ENCODE measurements at places on chromosomes 3 and 15.

- no peak for DNase-seq
Measured at GRCh38 chr3:62605413-62606068, 232.2 kb upstream of the FEZF2 start.

DNA sequence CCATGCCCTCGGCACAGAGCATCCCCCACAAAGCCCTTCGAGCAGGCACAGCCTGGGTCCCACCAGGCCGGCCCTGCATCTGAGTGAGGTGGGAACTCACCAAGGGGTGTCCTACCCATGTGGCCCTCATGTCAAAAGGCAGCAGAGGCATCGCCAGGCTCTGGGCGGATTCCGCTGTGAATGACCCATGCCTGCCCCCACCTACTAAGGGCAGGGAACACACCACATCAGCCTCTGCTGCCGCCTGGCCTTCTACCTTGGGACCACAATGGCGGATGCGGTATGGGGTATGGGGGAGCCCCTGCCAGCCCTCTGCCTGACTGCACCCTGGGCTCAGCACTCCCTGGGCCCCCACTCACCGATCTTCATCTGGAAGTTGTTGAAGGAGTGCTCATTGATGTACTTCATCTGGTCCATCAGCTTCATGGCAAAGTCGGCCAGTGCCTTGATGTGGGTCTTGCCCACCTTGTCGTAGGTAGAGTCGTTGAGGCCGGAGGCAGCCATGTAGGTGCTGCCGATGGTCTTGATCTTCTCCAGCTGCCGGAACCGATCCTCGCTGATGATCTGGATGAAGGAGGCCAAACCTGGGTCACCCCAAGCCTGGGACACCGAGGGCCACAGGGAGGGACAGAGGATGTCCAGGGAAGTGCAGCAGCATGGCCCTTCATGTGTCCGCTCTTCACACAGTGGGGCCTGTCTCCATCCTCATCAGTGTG lies 87.8 kb downstream of the SEC22A start:
- DNase-seq, result no peak

DNA sequence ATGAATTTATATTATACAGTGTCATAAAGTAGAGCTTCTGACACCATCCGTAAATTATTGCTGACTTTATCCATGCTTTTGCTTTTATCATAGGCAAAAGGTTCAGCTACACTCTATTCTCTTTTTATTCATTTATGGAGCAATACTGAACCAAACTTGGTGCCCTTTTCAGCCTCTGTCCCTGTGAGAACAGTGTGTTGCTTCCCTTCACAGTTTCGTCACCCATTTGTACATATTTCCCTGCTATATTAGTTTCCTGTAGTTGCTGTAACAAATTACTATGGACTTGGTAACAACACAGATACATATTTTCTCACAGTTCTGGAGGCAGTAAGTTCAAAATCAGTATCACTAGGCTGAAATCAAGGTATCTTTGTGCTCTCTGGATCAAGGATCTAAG lies 2.8 kb upstream of the RPL24 start:
- no peak for DNase-seq

DNA sequence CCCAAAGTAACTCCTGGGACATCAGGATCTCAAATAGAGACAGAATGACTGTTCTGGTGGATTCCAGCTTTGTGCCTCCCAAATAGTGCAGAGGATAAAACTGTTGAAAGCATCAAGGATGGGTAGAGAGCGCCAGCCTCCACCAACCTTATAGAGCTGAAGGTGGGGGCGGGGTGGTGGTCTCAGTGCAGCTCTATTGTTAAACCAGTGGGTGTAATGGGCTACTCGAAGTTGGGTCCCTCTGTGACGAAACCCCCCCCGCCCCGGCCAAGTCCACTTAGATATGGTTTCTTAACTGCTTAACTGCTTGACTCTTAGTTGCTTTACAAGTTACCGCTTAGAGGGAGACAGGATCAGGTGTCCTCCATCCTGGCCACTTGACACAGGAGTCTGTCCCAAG lies 22.7 kb downstream of the DHX30 start:
- peak; percentile 16 for DNase-seq

DNA sequence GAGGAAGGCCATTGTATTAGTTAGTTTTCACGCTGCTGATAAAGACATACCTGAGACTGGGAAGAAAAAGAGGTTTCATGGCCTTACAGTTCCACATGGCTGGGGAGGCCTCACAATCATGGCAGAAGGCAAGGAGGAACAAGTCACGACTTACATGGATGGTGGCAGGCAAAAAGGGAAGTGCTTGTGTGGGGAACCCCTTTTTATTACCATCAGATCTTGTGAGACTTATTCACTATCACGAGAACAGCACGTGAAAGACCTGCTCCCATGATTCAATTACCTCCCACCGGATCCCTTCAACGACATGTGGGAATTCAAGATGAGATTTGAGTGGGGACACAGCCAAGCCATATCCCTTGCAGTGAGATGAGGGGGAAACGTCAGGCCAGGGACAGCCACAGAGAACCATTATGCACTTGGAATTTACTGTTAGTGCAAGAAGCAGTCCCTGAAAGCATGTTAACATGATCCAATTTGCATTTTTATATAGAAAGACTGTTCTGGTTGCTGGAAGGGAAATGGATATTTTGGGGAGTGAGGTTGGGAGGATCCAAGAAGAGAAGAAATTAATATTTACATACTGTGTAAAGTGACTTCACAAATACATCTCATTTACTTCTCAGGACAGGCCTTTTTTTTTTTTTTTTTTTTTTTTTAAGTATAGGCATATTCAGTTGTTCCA lies 87.1 kb downstream of the ARNT2 start:
- DNase-seq, result no peak

GRCh38 chr15:38516626-38517025 lies 48.0 kb downstream of the RASGRP1 start:
- DNase-seq, result no peak

- no peak for DNase-seq
Measured at GRCh38 chr3:107045791-107046190, 331.4 kb upstream of the CCDC54 start.

- no peak for DNase-seq
Measured at GRCh38 chr15:42163947-42164550, 7.6 kb upstream of the PLA2G4F start.

- DNase-seq, result no peak
Measured at GRCh38 chr15:81181220-81181619, 15.5 kb upstream of the IL16 start.

GRCh38 chr3:142802891-142803290 lies 79.1 kb downstream of the TRPC1 start:
- no peak for DNase-seq

DNA sequence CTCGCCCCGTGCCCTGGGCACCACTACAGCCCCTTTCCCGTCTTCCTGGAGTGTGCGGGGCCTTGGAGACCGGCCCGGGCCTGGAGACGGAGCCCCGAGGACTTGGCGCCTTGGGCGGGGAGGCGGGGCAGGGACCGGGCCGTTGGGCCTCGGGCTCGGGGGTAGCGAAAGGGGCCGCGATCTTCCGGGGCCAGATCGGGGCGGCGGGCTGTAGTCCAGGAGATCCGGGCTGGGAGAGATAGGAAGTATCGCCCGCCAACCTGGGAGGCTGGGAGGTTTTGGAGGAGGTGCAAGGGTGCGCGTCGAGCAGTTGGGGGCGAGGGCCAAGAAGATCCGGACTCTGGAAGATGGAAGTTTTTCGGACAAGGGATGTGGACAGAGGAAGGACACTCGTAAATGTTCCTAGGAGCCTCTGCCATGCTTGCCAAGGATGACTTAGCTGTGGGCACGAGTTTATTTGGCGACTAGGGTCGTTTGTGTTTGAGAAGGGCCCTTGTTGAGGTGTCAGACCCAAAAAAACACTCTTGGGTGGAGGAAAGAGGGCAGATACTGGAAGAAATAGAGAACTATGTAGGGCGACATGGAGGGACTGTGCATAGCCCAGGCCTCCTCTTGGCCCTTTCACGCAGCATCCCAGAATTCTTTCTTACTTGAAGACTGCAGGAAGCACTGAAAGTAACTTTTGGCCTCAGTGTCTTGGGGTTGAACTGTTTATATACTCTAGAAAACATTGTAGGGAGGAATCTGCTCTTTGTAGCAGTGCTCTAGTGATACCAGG lies 712 bp downstream of the RTF1 start:
- peak; percentile 47 for DNase-seq

GRCh38 chr3:191648787-191649186 lies 187.8 kb downstream of the PYDC2 start:
- no peak for DNase-seq

DNA sequence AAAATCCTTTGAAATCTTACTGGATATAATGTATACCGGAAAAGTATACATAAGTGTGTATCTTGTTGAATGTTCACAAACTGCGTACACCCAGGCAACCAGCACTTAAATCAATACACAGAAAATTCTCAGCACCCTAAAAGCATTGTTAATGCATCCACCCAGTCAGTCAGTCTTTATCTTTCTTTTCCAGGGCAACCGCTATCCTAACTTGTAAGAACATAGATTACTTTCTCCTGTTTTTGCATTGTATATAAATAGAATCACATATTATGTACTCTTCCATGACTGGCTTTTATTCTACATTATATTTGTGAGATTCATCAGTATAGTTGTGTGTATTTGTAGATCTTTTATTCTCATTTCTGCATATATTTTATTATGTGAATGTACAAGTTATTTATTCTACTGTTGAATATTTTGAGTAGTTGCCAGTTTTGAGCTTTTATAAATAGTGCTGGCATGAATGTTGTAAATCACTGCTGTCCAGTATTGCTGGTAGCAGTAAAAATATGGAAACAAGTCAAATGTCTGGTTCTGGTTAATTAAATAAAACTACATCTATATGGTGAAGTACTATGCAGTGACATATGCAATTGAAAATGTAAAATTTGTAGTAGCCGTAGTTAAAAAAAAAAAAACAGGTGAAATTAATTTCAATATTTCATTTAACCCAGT lies 62.1 kb downstream of the PDCD6IP start:
- DNase-seq, result no peak

DNA sequence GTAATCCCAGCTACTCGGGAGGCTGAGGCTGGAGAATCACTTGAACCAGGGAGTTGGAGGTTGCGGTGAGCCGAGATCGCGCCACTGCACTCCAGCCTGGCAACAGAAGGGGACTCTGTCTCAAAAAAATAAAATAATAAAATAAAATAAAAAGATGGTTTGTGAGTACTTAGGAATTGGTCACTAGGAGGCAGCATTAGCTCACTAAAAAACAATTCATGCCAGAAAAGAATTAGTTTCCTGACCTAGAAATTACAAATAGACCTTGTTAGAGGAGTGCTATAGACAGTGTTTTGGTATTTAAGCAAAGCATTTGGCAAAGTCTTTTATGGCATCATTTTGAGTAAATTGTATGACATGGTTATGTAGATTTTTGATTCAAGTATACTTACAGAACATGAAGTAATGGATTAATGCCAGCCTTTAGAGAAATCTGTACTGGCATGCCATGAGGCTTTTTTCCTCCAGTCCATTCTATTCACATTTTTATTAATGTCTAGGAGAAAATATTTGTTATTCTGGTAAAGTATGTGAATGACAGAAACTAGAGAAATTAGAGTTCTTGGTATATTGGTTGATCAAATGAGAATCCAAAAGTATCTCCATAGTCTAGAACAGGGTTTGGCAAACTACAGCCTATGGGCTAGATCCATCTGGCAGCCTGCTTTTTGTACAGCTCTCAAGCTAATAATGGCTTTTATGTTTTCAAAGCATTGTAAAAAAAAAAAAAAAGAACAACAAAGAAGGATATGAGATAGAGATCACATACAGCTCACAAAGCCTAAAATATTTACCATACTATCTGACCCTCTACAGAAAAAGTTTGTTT lies 81.6 kb downstream of the LRRC49 start:
- peak; percentile 49 for DNase-seq

DNA sequence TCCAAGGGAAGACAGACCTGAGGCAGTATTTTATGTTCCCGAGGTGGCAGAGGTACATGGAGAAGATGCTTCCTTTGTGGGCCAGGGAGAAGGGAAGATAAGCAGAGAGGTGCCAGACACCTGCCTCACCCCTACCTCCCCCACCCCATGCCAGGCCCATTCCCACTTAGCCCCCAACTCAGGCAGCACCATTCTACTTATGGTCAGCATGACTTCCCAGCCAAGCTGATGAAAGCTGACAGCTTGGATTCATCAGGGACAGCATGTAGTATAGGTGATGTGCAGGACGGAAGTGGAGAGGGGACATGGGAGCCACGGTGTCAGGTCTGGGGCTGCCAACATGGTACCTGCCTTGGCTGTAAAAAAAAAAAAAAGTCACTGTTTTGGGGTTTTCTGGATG lies 57.5 kb upstream of the CSPG4 start:
- no peak for DNase-seq

- DNase-seq, result no peak
Measured at GRCh38 chr3:167450195-167450594, 23.6 kb downstream of the SERPINI2 start.

- DNase-seq, result no peak
Measured at GRCh38 chr15:70034141-70034540, 63.6 kb downstream of the TLE3 start.

- no peak for DNase-seq
Measured at GRCh38 chr15:51191072-51191670, 96.5 kb upstream of the TNFAIP8L3 start.

DNA sequence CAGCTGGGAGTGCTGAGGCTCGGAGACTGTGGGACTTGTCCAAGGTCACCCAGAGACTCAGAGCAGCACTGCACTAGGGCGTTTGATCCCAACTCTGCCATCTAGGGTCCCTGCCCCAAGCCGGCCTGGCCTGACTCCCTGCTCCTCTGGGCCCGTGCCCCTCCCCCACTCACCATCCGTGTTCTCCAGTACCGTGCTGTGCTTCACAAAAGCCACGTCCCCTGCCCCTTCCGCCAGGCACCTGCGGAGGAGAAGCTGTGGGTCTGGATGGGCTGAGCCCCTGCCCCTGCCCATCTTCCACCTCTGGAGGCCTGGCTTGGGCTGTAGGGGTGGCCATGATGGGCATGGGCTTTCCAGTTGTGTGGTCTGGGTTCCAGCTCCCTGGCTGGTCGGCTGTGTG lies 8.4 kb downstream of the MELTF start:
- DNase-seq, result no peak

GRCh38 chr15:40412095-40412759 lies 6.6 kb downstream of the IVD start:
- no peak for DNase-seq

GRCh38 chr3:38121451-38121831 lies 15.5 kb downstream of the ACAA1 start:
- no peak for DNase-seq

- DNase-seq, result no peak
Measured at GRCh38 chr3:193730511-193730910, 137.5 kb downstream of the OPA1 start.

DNA sequence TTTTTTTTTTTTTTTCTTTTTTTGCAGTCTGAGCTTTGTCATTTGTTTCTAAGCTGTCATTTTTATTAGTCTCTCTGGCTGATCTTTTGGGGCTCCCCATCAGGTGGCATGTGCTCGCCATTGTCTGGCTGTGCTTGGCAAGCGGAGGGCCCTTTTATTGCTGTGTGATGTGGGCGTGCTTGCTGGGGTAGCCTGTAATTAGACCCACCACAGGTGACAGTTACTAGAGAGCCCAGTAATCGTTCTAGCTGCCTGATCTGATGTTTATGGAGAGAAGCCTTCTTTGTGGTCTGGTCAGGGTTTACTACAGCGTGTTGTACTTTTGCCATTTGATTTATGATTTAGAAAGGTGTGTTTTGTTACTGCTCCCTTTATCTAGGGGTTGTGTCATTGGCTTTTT lies 179.9 kb downstream of the MCTP2 start:
- DNase-seq, result no peak

GRCh38 chr15:73965758-73966113 lies 26.4 kb downstream of the STOML1 start:
- peak; percentile 37 for DNase-seq

- DNase-seq, result no peak
Measured at GRCh38 chr3:156772588-156773206, 53.5 kb upstream of the LEKR1 start.

- DNase-seq, result no peak
Measured at GRCh38 chr15:74907163-74907870, 666 bp upstream of the FAM219B start.

Data from KBM-7 (cell line).